ENCODE measurements at places on chromosomes 7 and 10. TPM values are rescaled to one million over a fixed set of nuclear protein-coding genes. Genes with fewer than 3 reads are reported as not detected.

The KDM7A gene
- 0.49 TPM for total RNA-seq

The RFC2 gene
- total RNA-seq = 97.3 TPM

The PLXNA4 gene
- total RNA-seq = 0.19 TPM

The VPS37D gene
- total RNA-seq = 6.3 TPM

The PRSS37 gene
- not detected for total RNA-seq

The CAPZA2 gene
- 139 TPM for total RNA-seq

The MRLN gene
- not detected for total RNA-seq

GRCh38 chr10:90363799-90364483 is 493.9 kb downstream of the HTR7 start:
- DNase-seq = no peak

GRCh38 chr10:43683451-43684291 is 35.0 kb upstream of the ZNF32 start:
- DNase-seq = no peak

DNA sequence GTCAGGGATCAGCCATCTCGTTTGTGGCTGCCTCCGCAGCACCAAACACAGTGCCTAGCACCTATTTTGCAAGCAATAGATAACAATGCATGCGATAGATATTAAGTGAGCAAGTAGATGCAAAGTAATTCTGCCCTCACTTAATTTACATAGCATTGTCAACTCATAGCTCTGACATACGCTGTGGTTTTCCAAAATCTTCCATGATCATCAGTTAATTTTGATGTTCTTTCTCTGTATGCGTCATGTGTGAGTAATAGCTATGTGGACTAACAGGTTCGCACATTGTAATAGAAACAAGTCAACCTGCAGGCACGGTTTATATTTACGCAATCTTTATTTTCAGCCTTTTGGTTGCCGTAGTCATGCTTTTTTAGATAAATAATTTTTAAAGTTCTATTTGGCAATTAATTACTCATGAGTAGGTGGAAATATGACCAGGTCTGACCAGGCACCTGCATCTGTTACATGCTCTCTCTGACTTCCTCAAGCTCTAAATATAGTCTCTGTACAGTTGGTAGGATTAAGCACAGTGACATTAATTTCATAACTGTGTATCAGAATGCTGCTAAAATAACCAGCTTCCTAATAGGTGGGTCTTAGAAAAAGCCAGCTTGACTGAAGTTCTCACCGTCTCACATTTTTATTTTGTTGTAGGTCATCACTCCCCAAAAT is 13.3 kb downstream of the MAP3K8 start:
- DNase-seq = no peak

DNA sequence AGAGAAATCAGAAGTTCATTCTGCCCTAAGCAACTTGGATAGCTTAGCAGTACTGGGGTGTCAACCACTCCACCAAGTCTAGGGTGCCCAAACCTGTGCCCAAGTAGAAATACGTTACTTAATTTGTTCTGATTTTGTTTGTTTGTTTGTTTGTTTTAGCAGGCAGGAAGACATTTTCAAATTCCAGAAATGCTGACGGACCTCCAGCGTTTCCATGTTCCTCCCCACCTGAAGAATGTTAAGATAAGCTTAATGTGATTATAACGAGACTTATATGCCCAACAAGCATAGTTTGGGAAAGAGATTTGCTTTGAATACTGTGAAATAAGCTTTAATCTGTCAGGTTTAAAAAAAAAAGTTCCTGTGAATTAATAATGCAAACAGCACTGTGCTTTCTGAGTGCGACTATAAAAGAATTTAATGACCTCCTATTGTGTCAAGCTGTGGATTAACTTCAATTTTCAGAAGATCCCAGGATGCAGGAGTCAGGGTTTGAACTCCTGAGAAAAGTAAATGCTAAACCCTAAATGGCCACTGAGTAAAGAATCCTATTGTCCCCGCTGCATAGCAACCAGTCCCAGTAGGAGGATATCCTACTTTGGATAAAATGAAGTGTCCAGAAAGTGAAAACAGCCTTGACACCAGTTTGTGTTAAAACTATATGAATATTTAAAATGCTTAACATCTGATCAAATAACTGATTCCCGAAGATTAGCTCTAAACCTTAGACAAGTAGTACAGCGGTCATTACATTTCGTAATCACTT is 56.5 kb downstream of the LYZL1 start:
- no peak for DNase-seq

GRCh38 chr10:1524540-1524939 is 212.8 kb downstream of the ADARB2 start:
- DNase-seq = no peak

DNA sequence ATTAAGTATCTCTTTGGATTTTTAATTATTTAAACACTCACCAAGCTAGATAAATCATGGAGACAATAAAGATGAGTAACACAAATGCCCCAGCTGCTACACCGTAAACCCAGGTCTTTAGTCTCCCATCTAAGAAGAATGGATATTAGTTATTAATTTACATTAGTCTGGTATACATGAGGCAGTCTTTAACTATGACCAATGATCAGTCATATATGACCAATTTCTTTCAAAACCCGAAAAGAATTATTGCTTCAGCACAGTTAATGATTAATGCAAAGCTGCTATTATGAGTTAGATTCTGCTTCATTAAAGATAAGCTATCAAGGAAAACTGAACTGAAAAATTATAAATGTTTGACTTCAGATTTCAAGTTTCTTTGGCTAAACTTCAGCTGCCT is 402.9 kb downstream of the PHF14 start:
- no peak for DNase-seq

DNA sequence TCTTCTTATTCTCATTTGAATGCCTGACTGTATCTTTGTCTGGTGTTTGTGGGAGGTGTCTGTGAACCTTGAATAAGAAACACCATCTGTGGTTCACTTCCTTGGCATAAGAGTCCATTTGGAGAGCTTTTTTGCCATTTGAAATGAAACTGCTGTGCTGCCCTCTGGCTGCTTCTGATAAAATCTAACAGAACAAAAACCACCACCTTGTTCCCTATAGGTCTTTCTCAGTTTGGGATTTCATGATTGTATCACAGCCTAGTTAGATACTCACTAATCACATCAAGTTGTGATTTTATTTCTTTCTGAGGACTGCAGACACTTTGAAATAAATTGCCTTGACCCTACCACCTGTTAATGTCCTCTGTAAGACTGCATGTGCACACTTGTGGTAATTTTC is 102.7 kb upstream of the FAM13C start:
- DNase-seq = peak; percentile 22

- no peak for DNase-seq
Observed at GRCh38 chr7:12754179-12754578, 66.7 kb downstream of the ARL4A start.

GRCh38 chr7:151687523-151688235 is 168.0 kb upstream of the RHEB start:
- DNase-seq = peak; percentile 99

DNA sequence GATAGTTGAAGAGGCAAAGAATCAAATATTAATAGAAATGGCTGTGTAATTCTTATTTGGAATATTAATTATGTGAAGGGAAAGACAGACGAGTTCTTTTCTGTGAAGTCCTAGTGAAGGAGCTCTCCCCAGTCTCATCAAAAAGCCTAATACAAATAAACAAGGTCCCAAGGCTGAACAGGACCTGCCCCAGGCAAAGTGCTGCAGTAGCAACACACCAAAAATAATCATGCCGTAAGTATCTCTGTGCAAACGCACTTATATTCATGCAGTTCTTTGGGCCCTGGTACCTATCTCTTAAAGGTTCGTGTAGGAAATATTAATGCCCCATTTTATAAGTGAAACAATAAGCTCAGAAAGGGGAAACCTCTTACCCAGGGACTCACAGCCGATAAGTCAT is 12.2 kb upstream of the CHST15 start:
- peak; percentile 60 for DNase-seq

GRCh38 chr7:130090745-130091532 is 20.6 kb downstream of the KLHDC10 start:
- DNase-seq = no peak

GRCh38 chr10:104122225-104123107 is 495 bp downstream of the SFR1 start:
- peak; percentile 10 for DNase-seq

- DNase-seq = peak; percentile 46
Observed at GRCh38 chr10:89563861-89564478, 28.6 kb upstream of the SLC16A12 start.

DNA sequence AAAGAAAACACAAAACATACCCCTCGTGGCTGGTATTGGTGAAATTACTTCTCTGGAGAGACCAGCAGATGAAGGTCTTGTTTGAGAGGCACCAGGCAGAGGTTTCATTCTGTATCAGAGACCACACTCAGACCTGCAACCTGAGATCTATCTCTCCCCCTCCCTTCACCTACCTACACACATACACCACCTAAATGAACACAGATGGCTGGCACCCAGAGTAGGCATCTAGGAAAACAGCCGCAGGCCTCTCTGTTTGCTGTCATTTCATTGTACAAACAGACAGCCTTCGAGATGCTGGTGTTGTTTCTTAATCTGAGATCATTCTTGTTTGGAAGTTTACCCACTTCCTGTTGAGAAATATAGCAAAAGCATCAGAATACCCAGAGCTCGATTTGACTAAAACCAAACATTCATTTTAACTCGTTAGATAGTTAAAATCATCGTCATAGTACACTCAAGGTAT is 173.9 kb upstream of the SLC25A13 start:
- peak; percentile 56 for DNase-seq

- no peak for DNase-seq
Observed at GRCh38 chr10:72981882-72982529, 27.4 kb upstream of the PLA2G12B start.

DNA sequence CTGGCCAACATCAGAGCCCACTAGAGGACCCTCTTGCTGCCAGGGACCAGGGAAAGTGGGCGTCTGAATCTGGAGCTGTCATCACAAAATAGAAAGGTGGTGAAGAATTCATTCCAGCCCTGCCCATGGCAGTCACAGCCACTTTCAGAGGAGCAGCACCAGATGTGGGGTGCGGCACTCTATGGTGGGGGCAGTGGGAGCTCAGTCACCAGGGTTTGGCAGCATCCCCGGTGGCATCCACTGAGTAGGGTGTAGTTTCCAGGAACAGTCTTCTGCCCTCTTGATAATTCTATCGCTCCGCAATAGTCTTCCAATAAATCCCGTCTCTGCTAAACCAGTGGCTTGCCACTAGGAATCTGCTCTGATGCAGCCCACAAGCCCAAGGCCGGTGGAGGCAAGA is 108.5 kb upstream of the TCF7L2 start:
- DNase-seq = no peak
